ENCODE measurements at places on chromosomes 13 and 19.

- DNase-seq = no peak
Measured at GRCh38 chr13:95756072-95756471, 79.1 kb downstream of the DNAJC3 start.

DNA sequence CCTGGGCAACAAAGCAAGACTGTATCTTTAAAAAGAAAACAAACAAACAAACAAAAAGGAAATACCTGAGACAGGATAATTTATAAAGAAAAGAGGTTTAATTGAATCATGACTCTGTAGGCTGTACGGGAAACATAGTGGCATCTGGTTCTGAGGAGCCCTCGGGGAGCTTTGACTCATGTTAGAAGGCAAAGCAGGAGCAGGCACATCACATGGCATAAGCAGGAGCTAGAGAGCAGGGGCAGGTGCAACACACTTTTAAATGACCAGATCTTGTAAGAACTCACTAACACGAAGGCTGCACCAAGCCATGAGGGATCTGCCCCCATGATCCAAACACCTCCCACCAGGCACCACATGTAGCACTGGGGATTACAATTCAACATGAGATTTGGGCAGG, 13.2 kb upstream of the OR10H2 start:
- DNase-seq = no peak

- no peak for DNase-seq
Measured at GRCh38 chr13:81458170-81458569, 1117.2 kb upstream of the SPRY2 start.

GRCh38 chr19:892243-892893, 619 bp downstream of the MED16 start:
- DNase-seq = no peak

DNA sequence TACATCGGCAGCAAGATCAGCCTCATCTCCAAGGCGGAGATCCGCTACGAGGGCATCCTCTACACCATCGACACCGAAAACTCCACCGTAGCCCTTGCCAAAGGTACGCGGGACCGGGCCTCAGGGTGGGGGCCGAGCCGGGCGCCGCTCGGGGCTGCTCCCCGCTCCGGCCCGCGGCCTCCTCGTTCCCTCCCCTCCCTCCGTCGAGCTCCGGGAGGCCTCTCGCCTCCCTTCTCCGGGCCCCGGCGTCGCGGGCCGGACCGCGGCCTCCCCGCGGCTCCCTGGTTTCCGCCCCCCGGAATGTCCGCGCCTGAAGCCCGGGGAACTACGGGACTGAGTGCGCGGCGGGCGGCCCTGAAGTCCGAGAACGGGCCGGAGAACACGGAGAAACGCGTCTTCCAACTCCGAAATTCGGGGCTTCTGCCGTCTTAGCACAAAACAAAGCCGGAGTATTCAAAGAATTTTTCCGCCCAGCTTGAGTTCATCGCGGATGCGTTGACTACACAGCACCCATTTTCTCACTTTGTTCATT, 423 bp downstream of the LSM14A start:
- DNase-seq = peak; percentile 12

Measured in stimulated activated CD4-positive, alpha-beta T cell treated with anti-CD3 and anti-CD28 coated beads, Interleukin-1b, Interleukin-23, amount 100 ng/mL, for 1 hour (primary cell).